ENCODE measurements at places on chromosomes 1 and 21.

GRCh38 chr1:245842106-245842505 lies 665.0 kb downstream of the SMYD3 start:
- H3K27me3 ChIP-seq: no peaks in the 10 kb centered on the region
- no peak overlapping the region for H3K27ac ChIP-seq
- H3K36me3 ChIP-seq: no peaks in the 10 kb centered on the region
- no peak overlapping the region for H3K4me3 ChIP-seq

DNA sequence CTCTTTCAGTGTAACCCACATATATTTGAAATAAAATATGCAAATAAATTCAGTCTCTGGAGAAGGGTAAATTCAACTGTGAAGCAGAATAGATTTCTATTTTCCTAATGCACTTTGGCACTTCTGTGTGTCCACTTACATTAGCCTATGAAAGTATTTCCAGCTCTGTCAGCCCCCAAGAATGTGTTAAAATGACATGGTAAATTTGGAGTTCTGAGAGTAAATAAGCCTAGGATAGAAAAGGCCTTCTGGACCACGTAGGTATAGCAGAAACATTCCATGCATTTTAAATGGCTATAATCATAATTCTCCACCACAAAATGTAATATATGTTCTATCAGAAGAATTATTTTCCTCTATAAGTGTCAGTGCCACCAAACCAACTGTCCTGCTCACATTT lies 276.2 kb downstream of the NEGR1 start:
- no peaks in the 10 kb centered on the region for H3K36me3 ChIP-seq
- H3K27me3 ChIP-seq: no peaks in the 10 kb centered on the region
- no peak for DNase-seq

DNA sequence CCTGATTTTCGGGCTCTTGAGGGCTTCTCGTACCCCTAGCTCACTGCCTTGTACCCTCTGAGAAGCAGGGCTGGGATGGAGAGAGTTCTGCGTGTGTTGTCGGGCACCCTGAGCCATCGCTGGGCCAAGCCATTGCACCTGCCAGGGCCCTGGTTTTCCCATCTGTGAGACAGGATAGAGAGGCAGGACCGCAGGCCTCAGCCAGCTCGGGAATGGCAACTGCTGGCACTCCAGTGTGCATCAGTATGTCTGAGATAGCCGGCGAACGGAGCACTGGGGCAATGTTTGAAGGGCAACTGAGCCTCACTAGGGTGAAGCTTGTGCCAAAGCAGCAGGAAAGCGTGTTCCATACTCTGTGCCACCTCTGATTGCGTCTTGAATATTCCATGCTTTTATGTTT lies 66.9 kb downstream of the TENT5C start:
- no peak overlapping the region for H3K4me3 ChIP-seq
- no peak overlapping the region for H3K27ac ChIP-seq
- peaks cover 15% of the 10 kb centered on the region for H3K27me3 ChIP-seq
- H3K4me1 ChIP-seq: peaks cover 31% of the 10 kb centered on the region
- DNase-seq: no peak

- DNase-seq: no peak
- no peaks in the 10 kb centered on the region for H3K36me3 ChIP-seq
- H3K4me3 ChIP-seq: no peak overlapping the region
- peaks cover 44% of the 10 kb centered on the region for H3K27me3 ChIP-seq
- H3K27ac ChIP-seq: no peak overlapping the region
- H3K4me1 ChIP-seq: peaks cover 21% of the 10 kb centered on the region
These were observed 5.2 kb downstream of the SOX13 start for GRCh38 chr1:204077979-204078696.

DNA sequence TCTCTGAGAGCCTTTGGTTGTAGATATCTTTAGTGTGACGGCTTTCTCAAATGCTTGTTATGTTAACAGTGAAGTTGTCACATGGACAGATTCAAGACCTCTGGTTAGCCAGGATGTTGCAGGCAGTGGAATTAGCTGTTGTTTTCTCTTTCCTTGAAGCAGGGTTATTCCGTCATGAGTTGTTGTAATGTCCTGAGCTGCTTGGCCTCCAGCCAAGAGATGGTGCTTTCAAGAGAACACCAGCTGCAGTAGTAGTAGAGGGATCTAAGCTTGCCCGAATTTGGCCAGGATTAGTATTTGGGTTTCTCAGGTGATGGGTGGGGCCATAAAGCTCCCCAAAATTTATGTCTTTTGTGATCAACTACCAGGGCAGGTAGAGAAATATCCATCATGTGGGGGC lies 13.4 kb downstream of the KCNE1 start:
- H3K4me1 ChIP-seq: no peaks in the 10 kb centered on the region
- no peaks in the 10 kb centered on the region for H3K36me3 ChIP-seq
- H3K27me3 ChIP-seq: peaks cover 10% of the 10 kb centered on the region

- no peak for DNase-seq
- H3K4me3 ChIP-seq: no peak overlapping the region
- H3K27me3 ChIP-seq: peaks cover 5% of the 10 kb centered on the region
These were observed 383.8 kb downstream of the LMO4 start for GRCh38 chr1:87712261-87713010.

DNA sequence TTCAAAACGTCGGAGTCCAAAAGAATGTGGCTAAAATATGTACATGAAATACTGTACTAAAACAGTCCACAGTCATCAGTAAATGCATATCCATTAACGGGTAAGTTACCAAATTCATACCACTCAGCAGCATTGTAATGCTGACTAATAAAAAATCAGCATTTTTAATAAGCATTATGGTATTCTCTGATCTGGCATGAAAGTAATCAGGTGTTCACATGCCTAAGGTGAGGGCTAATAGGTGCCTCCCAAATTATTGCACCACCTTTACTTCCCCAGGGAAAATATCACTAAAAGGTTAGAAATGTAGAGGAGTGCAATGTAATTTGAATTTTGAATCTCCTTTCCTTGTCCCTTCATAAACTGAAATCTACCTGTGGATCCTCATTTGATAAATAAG lies 69.6 kb upstream of the PTGS2 start:
- peaks cover 5% of the 10 kb centered on the region for H3K27me3 ChIP-seq
- DNase-seq: no peak
- no peak overlapping the region for H3K4me3 ChIP-seq
- no peaks in the 10 kb centered on the region for H3K4me1 ChIP-seq
- no peak overlapping the region for H3K27ac ChIP-seq
- no peaks in the 10 kb centered on the region for H3K36me3 ChIP-seq

- peak; percentile 17 for DNase-seq
- peaks cover 34% of the 10 kb centered on the region for H3K4me1 ChIP-seq
- H3K27me3 ChIP-seq: peaks cover 42% of the 10 kb centered on the region
- no peak overlapping the region for H3K27ac ChIP-seq
- H3K4me3 ChIP-seq: no peak overlapping the region
- no peaks in the 10 kb centered on the region for H3K36me3 ChIP-seq
These were observed 83.9 kb downstream of the FASLG start for GRCh38 chr1:172742599-172743500.

- H3K4me1 ChIP-seq: peaks cover 5% of the 10 kb centered on the region
- DNase-seq: no peak
- H3K4me3 ChIP-seq: no peak overlapping the region
- H3K27me3 ChIP-seq: peaks cover 37% of the 10 kb centered on the region
- no peak overlapping the region for H3K27ac ChIP-seq
These were observed 28.9 kb downstream of the INAVA start for GRCh38 chr1:200923601-200924000.

GRCh38 chr21:33071770-33072306 lies 1.9 kb downstream of the OLIG1 start:
- peaks cover 77% of the 10 kb centered on the region for H3K27me3 ChIP-seq
- H3K4me3 ChIP-seq: peak overlapping the region; percentile 59
- DNase-seq: peak; percentile 8
- H3K36me3 ChIP-seq: peaks cover 3% of the 10 kb centered on the region
- no peak overlapping the region for H3K27ac ChIP-seq

DNA sequence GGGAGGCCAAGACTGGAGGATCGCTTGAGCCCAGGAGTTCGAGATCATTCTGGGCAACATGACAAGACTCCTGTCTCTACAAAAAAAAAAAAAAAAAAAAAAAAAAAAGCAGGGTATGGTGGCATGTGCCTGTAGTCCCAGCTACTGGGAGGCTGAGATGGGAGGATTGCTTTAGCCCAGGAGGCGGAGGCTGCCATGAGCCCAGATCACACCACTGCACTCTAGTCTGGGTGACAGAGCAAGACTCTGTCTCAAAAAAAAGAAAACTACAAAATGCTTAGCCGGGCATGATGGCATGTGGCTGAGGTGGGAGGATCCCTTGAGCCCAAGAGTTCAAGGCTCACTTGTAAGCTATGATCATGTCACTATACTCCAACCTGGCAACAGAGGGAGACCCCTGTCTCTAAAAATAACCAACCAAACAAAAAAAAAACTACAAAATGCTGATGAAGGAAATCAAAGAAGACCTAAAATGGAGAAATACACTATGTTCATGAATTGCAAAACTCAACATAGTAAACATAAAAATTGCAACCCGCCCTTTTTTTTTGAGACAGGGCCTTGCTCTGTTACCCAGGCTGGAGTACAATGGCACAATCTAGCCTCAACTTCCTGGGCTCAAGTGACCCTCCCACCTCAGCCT lies 20.4 kb downstream of the SHISAL2A start:
- H3K4me3 ChIP-seq: no peak overlapping the region
- H3K27me3 ChIP-seq: no peaks in the 10 kb centered on the region
- peaks cover 8% of the 10 kb centered on the region for H3K36me3 ChIP-seq

- no peak overlapping the region for H3K27ac ChIP-seq
- DNase-seq: no peak
- H3K27me3 ChIP-seq: peaks cover 12% of the 10 kb centered on the region
- no peaks in the 10 kb centered on the region for H3K4me1 ChIP-seq
- H3K4me3 ChIP-seq: no peak overlapping the region
- H3K36me3 ChIP-seq: no peaks in the 10 kb centered on the region
These were observed 29.7 kb upstream of the PYHIN1 start for GRCh38 chr1:158901623-158902022.

DNA sequence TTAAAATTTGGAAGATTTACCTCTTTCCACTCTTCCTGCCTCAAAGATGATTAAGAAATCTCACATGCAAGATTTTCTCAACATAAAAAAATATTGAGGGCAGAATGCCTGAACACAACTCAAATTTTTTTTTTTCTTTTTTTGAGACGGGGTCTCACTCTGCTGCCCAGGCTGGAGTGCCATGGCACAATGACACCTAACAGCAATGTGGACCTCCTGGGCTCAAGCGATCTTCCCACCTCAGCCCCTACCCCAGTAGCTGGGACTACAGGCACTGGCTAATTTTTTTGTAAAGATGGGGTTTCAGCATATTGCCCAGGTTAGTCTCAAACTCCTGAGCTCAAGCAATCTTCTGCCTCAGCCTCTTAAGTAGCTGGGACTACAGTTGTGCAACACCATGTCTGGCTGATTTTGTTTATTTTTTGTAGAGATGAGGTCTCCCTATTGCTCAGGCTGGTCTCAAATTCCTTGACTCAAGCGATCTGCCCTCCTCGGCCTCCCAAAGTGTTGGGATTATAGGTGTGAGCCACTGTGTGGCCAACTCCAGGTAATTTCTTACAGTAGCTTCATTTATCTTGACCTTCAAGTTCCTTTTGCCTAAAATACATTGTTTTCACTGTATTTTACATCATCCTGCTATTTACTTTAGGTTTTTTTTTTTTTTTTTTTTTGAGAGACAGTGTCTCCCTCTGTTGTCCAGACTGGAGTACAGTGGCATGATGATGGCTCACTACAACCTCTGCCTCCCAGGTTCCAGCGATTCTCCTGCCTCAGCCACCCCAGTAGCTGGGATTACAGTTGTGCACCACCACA lies 10.4 kb downstream of the NUCKS1 start:
- peaks cover 41% of the 10 kb centered on the region for H3K4me1 ChIP-seq
- no peak overlapping the region for H3K4me3 ChIP-seq
- no peaks in the 10 kb centered on the region for H3K27me3 ChIP-seq
- H3K27ac ChIP-seq: peak overlapping the region; percentile 50

DNA sequence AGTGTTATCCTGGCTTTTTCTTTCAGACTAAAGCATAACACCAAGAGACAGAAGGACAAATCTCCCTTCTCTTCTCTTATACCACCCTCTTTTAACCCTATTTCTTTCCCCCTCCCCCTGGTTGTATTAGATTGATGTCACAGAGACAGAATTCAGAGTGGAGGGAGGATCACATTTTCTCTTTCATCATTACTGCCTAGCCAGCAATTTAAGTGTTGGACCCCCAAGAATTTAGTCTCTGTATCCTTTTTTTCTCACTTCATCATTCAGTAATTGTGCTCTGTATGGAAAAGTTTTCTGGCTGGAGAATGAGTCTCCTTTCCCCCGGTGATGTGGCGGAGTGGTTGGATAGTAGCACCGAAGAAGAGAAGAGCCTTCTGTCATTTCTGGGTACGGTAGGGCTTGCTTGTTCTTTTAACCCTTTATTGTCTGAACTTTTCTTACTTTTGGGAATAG lies 124.8 kb downstream of the CLEC20A start:
- no peaks in the 10 kb centered on the region for H3K36me3 ChIP-seq
- H3K4me1 ChIP-seq: no peaks in the 10 kb centered on the region
- no peak overlapping the region for H3K27ac ChIP-seq
- peaks cover 7% of the 10 kb centered on the region for H3K27me3 ChIP-seq
- DNase-seq: no peak

- no peaks in the 10 kb centered on the region for H3K4me1 ChIP-seq
- H3K4me3 ChIP-seq: no peak overlapping the region
- no peak for DNase-seq
- H3K27me3 ChIP-seq: peaks cover 5% of the 10 kb centered on the region
- no peaks in the 10 kb centered on the region for H3K36me3 ChIP-seq
These were observed 200.9 kb downstream of the PLPP3 start for GRCh38 chr1:56378341-56379070.

GRCh38 chr21:36202726-36203602 lies 46.3 kb downstream of the DOP1B start:
- peak overlapping the region; percentile 37 for H3K27ac ChIP-seq
- no peak overlapping the region for H3K4me3 ChIP-seq
- no peak for DNase-seq
- H3K27me3 ChIP-seq: no peaks in the 10 kb centered on the region
- peaks cover 18% of the 10 kb centered on the region for H3K36me3 ChIP-seq

DNA sequence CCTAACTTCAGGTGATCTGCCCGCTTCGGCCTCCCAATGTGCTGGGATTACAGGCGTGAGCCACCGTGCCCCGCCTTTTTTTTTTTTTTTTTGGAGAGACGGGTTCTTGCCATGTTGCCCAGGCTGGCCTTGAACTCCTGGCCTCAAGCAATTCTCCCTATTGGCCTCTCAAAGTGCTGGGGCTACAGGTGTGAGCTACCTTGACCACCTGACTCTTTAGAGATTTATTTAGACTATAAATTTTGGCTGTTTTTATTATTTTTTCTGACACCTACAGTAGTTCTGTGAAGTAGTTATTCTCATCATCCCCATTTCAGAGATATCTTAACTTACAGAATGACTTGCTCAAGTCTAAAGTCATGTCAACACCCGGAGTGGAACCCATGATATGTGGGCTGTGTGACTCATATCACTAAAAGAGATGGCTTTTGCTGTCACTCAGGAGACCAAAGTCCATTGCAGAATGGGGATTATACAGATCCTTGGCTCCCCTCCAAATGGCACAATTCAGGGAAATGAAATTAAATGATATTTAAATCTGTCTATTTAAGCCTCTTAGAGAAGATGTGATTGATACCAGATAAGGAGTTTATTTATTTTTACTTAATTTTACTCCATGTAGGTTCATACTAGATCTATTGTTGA lies 93.2 kb downstream of the CTH start:
- H3K4me1 ChIP-seq: peaks cover 2% of the 10 kb centered on the region
- no peak overlapping the region for H3K4me3 ChIP-seq
- no peak for DNase-seq

- no peak overlapping the region for H3K27ac ChIP-seq
- no peaks in the 10 kb centered on the region for H3K27me3 ChIP-seq
These were observed 26.1 kb upstream of the LAMC2 start for GRCh38 chr1:183159960-183160359.

All from activated CD4-positive, alpha-beta T cell treated with anti-CD3 and anti-CD28 coated beads, Interleukin-2, amount 10 ng/mL, durations not matched to agents 7 days and 5 days (primary cell).